ENCODE measurements at places on chromosomes 11 and 22.

GRCh38 chr22:40345815-40346184, 500 bp upstream of the ADSL start:
- DNase-seq = no peak

- no peak for DNase-seq
Observed at GRCh38 chr22:45564349-45565030, 61.8 kb downstream of the FBLN1 start.

DNA sequence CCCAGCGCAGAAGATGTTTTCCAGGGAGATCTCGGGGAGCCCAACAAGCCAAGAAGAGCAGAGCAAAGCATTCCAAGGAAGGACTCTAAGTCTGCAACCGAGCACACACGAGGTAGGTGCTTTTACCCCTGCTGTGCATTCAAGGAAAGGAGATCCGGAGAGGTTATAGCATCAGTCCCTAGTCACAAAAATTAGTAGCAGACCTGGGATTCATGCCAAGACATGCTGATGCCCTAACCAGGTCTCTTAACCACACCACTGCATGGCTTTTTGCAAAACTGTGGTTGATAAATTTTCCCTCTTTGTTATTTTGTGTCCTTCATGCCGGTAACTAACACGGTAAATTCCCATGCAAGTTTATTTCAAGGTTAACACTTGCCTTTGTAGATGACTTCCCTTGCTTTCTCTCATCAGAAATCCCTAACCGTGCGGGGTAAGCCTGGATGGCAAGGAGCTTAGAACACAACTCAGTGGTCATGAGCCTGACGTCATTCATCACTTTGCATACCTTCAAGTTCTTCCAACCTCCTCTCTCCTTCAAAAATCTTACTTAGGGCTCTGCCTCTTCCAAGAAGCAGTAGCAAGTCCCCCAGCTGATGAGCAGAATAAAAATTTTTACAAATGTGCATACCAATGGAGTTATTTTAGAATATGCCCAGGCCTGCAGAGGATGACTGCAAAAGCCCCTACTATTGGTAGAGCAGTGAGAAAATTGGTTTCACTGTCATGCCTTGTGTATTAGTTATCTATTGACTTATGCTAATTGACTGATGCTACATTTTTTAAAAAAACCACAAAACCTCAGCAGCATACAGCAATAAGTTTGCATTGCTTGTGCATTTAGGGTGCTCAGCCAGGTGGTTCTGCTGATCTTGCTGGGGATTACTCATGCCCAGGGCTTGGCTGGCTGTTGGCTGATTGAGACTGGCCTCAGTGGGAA, 465.1 kb downstream of the MN1 start:
- no peak for DNase-seq

DNA sequence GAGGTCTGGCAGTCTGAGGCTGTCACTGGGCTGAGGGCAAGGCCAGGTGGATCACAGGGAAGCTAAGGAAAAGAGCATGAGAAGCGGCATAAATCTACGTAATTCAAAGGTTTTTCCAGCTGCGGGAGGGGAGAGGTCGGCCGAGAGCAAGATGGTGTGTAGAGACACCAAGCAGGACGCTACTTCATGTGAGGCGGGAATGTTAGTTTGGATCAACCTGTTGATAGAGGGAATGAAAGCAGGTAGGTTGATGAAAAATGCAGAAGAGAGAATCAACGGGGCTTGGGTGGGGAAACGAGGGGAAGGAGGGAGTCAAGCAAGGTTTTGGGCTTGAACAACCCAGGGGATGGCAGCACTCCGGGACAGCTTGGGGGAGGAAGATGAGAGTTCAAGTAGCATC, 2.9 kb downstream of the B3GNT6 start:
- no peak for DNase-seq

DNA sequence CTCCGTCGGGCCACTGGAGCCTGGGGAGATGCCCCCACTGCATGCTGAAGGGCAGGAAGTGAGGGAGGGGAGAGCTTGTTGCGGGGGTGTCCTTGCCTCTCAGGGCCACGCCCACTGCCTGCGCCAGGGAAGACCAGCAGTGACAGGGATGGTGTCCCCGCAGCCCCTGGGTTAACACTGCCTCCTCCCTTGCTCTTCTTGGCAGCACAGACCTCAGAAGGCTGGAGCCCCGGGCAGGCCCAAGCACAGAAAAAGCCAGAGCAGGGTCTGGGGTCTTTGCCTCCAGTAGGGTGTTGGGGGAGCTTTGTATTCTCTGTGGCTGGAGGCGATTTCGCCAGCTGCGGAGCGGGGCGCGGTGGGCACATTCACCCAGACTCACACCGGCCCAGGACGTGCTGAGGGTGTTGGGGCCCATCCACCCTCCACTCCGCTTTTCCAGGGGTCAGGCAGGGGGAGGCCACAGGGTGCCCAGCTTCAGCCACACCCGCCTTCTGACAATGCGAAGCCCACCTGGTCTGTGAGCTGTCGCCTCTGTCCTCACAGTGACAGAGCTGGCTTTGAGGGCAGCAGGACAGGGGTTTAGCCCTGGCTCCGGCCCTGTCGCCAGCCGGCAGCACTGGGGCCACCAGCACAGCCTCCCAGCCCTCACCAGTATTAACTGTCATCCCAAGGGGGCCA, 83.7 kb downstream of the CDKN1C start:
- DNase-seq = peak; percentile 23

DNA sequence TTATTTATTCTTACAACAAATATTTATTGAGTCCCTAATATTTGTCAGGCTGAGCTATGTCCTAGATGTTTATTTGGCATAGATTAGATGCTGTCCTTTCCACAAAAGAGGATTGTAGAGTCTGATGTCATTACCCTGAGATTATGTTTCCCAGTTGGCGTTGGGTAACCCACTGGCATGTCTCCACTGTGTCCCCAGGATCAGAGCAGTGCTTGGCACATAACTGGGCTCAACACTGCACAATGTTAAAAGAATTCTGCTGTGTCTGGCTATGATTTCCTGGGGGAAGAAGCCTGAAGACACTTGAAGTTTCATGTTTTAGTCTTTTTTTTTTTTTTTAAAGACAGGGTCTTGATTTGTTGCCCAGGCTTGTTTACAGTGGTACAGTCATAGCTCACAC, 4.0 kb downstream of the RCN1 start:
- no peak for DNase-seq

DNA sequence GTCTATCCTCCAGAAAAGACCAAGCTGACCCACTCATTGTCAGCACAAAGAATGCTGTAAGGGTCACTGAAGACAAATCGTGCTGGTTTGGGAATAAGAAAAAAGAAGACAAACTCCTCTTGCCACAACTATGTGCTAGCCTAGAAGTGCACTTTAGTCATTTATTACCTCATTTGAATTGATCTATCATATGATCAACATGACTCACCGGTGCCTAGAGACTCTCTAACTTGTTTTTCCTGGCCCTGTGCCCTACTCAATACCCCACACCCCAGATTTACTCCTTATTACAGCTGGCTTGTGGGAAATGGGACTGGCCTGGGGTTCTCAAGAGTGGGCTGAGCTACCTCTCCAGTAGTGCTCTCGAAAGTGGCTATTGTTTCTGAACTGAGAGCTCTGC, 35.9 kb upstream of the HORMAD2 start:
- DNase-seq = peak; percentile 51

DNA sequence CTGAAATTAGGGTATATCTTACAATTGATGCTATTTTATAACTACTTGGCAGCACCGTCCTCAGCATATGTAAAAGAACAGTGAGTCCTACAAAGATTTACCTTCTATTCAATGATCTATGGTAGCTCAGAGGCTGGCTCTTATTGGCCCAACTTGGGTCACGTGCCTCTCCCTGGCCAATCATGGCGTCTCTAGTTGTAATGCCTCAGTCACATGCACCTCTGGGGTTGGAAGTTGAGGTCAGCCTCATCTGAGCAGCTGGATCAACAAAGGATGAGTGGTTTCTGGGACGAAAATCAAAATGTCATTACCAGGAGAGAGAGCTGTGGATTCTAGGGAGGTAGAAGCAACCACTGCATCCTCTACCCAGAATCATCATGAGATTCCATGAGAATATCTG, 22.9 kb upstream of the ASPHD2 start:
- DNase-seq = no peak

DNA sequence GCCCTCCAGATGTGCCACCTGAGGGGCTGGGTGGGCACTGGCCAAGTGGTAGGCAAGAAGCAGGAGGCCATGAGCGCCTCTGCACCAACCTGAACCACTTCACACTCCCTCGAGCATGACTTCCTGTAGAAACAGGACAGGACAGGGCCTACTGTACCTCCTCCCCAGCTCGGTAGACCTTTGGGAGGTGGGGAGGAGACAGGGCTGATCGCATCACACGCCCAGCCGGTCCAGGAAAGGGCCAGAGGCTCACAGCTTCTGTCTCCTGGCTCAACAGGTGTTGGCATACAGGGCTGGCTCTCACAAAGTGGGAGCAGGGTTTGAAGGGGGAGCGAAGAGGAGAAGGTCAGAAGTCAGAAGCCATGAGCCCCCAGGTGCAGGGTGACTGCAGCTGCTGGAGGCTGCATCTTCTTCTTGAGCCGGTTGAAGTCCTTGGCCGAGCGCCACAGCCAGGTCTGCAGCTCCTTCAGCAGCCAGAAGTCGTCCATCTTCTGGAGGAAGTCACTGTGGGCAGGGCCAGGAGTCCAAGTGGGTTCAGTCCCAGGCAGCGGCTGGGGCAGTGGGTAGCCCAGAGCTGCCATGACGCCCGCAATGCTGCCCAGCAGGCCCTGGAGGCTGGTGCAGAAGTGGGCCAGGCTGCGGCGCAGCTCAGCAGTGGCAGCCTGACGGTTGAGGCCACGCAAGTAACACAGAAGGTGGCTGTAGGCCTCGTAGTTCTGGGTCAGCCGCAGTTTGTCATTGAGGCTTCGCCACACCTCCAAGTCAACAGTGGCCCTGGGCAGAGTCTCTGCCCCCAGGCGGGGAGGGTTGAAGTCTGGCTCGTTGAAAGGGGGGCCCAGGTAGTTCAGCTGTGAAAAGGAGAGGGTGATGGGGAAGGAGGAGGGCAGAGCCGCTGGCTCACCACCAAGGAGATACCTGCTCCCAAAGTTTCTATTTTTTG, 8.3 kb downstream of the CLCF1 start:
- no peak for DNase-seq

GRCh38 chr22:27992294-27993165, 73.5 kb upstream of the PITPNB start:
- no peak for DNase-seq

DNA sequence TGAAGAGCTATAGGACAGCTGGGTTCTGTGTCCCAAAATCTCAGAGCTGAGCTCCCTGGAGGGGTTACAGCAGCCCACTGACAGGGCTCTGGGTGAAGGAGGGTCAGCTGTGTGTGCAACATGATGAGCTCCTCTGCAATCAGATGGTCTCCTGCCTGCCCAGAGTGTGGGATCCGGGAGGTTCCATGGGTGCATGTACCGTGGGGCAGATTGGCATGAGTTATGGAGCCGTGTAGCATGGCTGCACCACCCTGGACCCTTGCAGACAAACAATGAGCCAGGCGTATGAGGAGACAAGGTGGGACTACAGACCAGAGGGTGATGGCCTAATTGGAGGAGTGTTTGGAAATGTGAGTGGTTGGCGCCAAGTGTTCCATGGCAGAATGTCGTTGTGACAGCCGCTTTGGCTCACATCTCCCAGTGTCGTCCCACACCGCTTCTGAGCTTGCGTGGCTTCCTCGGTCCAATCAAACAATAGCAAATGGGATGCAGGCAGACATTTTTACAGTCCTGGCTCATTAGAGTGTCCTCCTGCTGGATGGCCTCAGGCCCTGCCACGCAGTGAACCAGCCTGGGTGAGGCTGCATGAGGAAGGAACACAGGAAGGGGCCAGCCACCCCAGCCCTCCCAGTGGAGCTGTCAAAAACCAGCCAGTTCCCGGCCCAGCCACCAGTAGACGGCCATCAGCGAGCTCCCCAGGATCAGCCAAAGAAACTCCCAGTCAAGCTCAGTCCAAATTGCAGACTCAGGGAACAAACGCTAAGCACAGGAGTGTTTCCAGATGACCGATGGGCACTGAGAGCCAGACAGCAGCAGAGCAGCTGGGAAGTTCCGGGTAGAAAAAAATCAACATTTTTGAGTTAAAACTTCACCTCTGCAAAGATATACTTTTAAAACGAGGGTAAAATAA, 1066.9 kb downstream of the BRD1 start:
- DNase-seq = no peak

GRCh38 chr22:35266277-35266676, 9.0 kb downstream of the HMGXB4 start:
- DNase-seq = no peak

- no peak for DNase-seq
Observed at GRCh38 chr11:112161012-112161411, 2.9 kb downstream of the IL18 start.

- DNase-seq = peak; percentile 43
Observed at GRCh38 chr22:39959640-39960447, at the start of gene TMA7B. Gene TMA7B, plus strand, starts transcription at chr22:39960397. Its CDS starts 3,978 bp downstream, at chr22:39964375.

All from left hindlimb (tissue), 1 donor.